Tibial nerve (tissue), 4 donors: ENCODE measurements at places on chromosomes 2 and 18. TPM values are rescaled to one million over a fixed set of nuclear protein-coding genes. Genes with fewer than 3 reads are reported as not detected.

- no peak for DNase-seq
- peaks cover 9% of the 10 kb centered on the region for H3K4me1 ChIP-seq
- no peaks in the 10 kb centered on the region for H3K36me3 ChIP-seq
- no peak overlapping the region for H3K4me3 ChIP-seq
- peaks cover 79% of the 10 kb centered on the region for H3K27me3 ChIP-seq
These were observed 2.5 kb upstream of the ASIC4 start for GRCh38 chr2:219511547-219512325.

DNA sequence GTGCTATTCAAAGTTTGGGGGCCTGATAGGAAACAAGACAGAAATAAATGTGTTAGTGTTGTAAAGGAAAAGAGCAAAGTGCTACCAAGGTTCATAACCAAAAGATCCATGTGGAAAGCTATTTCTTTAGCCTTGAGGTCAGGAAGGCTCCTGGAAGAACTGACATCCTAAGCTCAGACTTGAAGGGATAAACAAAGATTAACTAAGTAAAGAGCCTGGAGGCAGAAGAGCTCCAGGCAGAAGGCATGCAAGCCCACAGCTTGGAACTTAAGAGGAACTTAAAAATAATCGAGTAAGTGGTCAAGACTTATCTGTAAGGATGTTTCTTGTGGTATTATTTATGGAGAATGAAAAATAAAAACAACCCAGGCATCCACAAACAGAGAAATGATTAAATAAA is 245.0 kb upstream of the MGAT5 start:
- H3K27ac ChIP-seq = no peak overlapping the region
- H3K36me3 ChIP-seq = no peaks in the 10 kb centered on the region
- H3K4me3 ChIP-seq = no peak overlapping the region
- DNase-seq = no peak
- H3K4me1 ChIP-seq = no peaks in the 10 kb centered on the region
- no peaks in the 10 kb centered on the region for H3K27me3 ChIP-seq

The MC4R gene
- not detected for total RNA-seq

DNA sequence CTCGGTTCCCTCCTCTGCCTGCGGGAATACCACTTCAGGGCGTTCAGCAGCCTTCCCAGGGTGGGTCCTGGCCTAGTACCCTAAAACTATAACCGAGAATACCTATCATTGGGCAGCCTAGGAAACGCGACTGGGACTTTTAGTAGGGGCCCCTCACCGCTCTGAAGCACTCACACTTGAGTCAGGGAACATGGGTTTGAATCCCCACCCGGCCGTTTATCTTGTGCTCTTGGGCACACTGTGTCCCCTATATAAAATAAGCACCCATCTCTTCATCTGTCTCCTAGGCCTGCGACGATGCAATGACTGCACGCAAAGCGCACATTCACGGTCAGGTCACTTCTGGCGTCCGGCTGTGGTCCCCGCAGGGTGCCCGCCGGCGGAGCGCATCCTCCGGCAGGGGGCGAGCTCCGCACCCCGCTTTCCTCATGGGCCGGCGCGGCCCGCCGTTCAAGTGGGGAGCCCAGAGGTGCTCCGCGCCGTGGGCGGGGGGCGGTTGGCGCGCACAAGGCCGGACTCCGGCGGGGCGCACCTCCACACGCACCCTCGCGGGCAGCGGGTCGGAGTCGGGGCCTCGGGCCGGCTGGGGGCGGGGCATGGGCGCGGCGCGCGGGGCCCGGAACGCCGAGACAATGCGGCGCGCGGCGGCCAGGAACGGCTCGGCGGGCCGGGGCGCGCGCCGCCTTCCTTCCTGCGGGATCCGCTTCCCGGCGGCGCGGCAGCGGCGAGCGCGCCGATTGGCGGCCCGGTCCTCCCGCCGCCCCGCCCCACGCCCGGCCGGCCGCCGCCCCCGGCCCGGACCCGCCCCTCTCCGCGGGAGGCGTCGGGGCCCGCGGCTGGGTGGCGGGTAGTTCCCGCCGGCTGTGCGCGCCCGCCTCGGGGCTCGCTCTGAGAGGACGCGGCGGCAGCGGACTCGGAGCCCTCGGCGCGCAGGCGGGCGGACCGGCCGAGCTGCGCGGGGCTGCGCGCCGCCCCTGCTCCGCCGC is at the start of gene ASAP2:
Gene ASAP2, plus strand, starts transcription at position 850 of the 986 bp plus-strand sequence. CDS start 293 bp downstream, outside the sequence.
- peak; percentile 55 for DNase-seq
- H3K4me1 ChIP-seq = no peaks in the 10 kb centered on the region
- peak within 1 kb of the TSS; percentile 95 for H3K27ac ChIP-seq
- no peaks in the 10 kb centered on the region for H3K27me3 ChIP-seq
- H3K4me3 ChIP-seq = peak within 1 kb of the TSS; percentile 66

DNA sequence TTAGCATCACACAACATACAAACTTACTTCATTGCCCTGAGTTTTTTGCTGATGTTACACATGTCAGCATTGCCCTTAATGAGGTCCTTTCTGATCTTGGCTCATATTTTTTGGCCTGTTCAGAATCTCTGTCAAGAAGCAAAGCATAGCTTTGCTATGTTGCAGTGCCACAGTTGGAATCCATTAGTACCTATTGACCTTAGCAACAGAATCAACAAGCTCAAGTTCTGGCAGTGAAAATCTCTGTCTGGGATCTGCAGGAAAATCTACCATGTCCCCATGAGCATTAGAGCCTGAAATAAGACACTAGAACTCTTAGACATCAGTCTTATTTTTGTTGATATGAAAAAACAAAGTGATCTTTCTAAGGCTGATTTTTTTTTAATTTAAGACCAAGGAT is 105.6 kb upstream of the FHL2 start:
- no peaks in the 10 kb centered on the region for H3K27me3 ChIP-seq
- H3K4me1 ChIP-seq = no peaks in the 10 kb centered on the region
- no peak overlapping the region for H3K4me3 ChIP-seq
- no peak for DNase-seq

DNA sequence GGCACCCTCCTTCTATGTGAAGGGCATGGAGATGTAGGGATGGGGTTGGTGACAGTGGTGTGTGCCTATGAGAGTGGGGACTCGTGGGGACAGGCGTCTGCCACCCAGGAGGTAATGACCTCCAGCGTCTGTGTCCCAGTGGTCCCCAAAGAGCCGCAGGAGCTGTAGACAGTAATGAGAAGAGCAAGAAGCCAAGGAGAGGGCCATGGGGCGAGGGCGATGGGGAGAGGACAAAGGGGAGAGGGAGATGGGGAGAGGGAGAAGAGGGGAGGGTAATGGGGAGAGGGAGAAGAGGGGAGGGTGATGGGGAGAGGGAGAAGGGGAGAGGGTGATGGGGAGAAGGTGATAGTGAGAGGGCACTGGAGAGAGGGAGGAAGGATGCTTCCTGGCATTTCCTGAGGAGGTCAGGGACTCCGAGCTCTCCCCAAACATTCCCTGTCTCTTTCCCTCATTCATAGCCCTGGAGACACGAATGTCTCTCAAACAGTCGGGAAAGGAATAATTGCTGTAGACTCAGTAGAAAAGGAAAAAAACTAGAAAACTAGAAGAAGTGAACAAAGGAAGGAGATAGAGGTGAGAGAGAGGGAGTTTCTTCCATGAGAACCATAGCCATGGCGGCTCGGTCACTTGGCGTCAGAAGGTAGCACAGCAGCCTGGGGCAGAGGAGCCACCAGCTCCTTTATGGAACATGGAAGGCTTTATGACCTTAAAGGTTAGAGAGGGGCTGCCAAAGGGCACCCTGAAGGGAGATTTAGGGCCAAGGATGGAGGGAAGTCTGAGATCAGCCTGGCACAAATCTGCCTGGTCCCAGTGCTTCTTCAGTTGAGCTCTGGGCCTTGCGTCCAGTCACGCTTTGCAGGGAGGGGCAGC is 39.5 kb downstream of the PSD4 start:
- H3K27me3 ChIP-seq = no peaks in the 10 kb centered on the region
- H3K4me1 ChIP-seq = peaks cover 39% of the 10 kb centered on the region
- peak overlapping the region; percentile 86 for H3K27ac ChIP-seq
- no peaks in the 10 kb centered on the region for H3K36me3 ChIP-seq
- no peak overlapping the region for H3K4me3 ChIP-seq
